ENCODE measurements at places on chromosomes 12 and 14.

DNA sequence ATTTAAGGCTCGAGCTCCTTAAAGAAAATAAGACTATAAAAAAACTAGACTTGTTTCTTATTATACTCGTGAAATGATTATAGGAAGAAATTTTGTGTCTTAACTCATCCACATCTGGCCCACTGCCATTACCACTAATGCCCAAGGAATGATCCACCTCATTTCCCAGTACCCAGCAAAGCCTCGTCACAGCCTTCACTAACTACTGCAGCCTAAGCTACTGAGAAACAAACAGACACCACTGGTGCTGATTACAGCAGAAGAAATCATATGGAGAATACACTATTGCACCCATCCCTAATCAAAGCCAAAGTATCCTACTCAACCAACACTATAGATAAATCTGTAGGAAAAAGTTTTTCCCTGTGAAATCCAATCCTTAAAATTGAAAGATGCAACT, 205.3 kb upstream of the NAV3 start:
- DNase-seq = no peak

- no peak for DNase-seq
Measured at GRCh38 chr14:66135831-66136230, 350.3 kb upstream of the CCDC196 start.

DNA sequence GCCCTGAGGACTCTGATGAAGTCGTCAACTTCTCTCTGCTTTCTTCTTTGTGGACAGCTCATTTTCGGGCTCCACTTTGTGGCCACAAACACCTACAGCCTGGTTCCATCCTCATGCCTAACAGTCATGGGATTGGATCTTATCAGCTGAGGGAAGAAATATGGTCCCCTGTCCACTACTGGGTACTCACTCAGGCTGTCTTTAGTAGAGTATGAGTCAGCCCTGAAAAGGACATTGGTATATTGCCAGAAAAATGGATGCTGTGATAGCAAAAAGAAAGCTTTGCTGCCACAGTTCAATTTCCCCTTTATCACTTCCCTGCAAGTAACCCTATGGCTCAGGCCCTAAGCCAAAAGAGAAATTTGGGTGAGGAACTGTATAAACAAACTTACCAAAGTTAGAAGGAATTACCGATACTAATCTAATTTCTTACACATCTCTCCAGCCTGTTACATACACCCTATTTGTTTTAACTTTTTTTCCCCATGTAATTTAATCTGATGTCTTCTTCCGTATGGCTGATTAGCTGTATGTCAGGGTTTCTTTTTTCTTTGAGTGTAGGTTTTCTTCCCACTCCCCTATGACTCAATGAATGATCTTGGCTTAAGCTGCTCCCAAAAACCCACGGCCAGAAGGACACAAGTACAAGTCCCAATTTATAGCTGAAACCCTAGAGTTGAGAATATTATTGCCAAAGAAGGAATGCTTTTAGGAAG, 29.1 kb downstream of the MTHFD1 start:
- DNase-seq = no peak

DNA sequence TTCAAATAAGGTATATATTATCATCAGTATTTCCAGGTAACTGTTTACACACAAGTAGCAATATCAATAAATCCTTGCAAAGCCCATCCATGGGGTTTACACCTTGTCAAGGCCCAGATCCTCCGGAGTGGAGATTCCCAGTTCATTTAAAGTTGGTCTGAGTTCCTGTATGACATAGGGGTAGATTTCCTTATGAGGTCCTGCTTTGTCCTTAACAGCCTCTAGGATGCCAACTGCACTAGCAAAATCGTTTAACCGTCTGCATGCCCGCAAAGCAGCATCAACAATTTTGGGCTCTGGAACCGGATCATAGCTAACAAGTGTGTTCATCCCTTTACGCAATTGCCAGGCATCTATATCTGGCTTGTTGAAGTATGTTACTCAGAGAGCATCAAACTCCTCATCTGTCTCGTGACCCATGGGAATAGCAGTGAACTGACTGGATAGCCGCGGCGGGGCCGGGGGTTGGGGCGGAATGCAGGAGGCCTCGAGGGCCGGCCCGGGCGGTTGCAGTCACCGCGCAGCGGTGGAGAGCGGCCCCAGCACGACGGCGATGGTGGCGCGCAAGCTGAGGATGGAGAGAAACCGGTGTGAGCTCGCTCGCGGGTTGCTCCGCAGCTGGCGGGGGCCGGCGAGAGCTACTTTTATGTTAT, 30.6 kb upstream of the FBXO34 start:
- no peak for DNase-seq

GRCh38 chr12:110622582-110622981, 8.7 kb downstream of the TCTN1 start:
- DNase-seq = no peak

GRCh38 chr14:105528586-105529318, 2.4 kb downstream of the TMEM121 start:
- no peak for DNase-seq

GRCh38 chr14:82313889-82314288, 780.2 kb upstream of the SEL1L start:
- DNase-seq = peak; percentile 45
